NCI-H1105 (cell line): ENCODE measurements at places on chromosomes 12 and 14.

DNA sequence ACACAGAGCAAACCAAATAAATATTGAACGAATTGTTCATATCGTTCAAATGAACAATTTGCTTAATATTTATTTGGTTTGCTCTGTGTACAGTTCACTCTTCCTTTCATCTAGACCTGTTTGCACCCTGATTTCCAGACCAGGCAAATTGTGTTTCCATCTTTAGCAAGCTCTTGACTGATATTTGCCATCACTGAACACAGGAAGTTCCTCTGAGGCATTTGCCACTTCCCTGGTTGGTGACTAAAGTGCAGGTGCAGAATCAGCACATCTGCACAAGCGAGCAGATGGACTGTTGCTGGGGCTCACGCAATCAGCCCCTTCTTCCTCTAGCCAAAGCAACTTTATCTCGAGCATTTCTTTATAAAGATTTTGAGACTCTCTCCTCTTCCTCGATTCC lies 112.9 kb downstream of the DAAM1 start:
- no peak for DNase-seq

DNA sequence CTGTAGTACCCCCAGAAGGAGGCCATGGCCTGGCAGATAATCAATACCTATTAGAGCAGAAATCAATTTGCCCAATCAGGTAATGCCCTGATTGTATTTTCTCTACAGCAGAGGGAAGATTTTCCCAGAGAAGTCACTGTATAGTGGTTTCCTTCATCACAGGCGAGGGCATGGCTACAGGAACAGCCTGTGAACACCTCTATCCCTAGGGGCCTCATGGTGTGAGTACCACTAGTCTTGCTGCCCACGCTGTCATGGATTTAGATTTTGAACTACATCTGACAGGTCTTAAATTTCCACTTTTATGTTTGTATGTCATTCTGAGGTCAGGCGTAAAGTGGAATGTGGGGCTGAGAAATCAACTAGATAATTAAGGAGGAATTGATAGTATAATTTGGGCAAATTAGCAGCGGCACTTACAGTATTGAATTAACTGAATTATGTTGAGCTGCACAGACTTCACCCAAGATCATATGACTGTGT lies 42.4 kb upstream of the STXBP6 start:
- no peak for DNase-seq

- DNase-seq, result no peak
Measured at GRCh38 chr14:95045106-95045701, 112.1 kb downstream of the DICER1 start.

DNA sequence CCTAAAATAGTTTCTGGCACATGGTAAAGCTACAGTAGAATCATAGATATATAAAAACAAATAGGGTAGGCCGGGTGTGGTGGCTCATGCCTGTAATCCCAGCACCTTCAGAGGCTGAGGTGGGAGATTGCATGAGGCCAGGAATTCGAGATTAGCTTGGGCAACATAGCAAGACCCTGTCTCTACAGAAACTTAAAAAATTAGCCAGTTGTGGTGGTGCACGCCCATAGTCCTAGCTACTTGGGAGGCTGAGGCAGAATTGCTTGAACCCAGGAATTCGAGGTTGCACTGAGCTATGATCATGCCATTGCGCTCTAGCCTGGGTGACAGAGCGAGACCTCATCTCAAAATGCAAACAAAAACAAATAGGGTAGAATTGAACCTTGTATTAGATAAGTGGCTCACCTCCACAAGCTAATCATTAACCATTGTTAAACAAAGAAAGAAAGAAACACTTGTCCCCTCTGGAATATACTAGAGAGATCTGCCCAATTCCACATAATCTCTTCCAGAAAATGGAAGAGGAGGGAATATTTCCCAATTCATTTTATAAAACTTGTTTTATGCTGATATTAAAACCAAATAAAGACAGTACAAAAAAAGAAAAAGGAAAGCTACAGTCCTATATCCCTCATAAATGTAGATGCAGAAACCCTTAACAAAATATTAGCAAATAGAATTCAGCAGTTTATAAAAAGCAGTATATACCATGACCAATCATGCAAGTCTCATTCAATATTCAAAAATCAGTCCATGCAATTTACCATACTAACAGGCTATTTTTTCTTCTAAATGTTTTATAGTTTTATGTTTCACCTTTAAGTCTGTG lies 22.7 kb upstream of the DHRS2 start:
- no peak for DNase-seq

DNA sequence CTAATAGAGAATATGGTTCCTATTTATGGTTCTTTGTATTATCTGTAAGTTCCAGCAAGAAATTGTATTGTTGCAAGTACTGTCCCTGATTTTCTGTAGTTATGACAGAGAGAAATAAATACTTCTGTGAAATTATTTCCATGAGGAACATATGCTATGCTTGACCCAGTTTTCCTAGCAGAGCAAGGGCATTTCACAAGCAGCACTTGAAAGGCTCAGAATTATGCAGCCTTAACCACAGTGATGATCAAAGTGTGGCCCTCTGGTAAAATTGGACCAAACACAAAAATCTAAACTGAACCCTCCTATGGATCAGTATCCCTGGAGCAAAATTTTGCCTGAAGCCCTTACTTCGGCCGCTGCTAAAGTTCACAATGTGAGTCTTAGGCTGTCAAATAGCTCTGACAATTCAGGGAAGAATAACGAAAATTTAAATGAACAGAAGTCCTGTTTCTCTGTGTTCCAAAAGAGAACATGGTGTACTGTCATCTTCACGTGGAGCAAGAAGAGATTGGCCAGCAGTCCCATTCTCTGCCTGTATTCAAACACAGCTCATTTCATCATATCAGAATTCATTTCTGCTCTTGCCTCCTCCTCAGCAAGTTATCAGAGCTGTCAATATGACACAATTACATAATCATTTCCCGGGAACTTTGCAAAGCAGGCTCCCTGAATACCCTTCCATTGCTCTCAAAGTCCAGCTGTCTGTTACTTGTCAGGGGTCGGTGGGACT lies 471.9 kb downstream of the RPS29 start:
- no peak for DNase-seq

DNA sequence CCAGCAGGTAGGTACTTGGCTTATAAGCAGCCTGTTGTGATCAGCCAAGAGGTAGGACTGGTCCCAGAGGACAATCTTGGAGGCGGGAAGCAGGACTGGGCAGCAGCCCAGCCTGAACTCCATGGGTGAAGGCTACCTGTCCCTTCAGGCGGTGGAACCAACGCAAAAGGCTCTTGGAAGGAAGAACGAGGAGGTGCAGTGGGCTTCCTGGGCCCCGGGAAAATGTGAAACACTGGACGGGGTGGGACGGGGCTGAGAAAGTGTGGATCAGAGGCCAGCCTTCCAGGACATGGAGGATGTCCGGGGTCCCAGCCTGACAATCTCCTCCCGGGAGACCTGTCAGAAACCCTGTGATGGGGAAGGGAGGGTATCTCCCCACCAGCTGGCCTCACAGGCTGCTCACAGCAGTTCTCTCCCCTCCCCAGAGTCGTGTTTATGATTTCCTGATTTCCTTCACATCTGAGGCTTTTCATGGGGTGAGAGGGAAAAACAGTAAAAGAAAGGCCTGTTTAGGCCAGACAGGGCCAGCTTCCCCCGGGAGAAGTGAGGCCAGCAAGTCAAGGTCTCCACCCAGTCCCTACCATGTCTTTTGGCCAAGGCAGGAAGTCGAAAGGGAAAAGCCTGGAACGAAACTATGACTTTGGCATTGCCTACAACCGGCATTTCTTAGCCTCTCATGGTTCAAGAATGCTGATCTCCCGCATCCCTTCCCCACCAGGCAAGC lies 11.3 kb downstream of the CMKLR1 start:
- DNase-seq, result no peak

DNA sequence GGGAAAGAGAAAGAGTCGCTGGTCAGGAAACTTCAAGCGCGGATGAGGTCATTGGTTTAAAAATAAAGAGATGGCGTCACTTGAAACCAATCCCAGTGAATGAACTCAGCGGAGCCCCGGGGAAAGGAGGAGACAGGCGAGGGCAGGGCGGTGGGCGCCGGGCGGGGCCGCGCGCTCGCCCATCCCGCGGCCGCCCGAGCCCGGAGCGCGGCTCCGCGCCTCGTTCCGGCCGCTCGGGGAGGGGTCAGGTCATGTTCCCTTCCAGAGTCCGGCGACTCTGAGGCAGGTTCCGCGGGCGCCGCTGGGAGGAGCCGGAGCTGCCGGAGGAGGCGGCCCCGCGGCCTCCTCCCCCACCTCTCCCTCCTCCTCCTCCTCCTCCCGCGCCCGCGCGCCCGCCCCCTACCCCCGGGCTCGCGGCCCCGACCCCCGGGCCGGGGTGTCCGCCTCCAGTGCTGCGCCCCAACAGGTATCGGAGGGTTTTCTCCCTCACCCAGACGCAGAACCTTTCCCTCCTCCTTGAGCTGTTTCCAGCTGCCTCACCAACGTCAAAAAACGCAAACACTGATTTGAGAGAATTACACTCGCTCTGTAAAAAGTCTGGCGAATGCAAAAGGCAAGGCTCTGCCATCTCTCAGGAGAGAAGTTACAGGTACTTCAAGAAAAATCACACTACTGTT lies at the start of gene DUSP16:
Gene DUSP16, minus strand, starts transcription at position 279 of the 677 bp plus-strand sequence. CDS start 41,765 bp downstream, outside the sequence.
- DNase-seq, result peak; percentile 93

DNA sequence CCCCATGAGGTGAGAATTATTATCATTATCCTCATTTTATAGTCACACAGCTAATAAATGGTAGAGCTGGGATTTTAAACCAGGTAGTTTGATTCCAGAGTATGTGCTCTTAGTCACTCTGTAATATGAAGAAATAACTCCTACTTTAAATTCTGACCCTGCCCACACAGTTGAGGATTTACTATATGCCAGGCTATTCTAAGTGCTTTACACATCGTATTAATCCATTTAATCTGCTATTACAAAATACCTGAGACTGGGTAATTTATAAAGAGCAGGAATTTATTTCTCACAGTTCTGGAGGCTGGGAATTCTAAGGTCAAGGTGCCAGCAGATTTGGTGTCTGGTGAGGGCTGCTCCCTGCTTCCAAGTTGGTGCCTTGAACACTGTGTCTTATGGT lies 19.6 kb upstream of the WIF1 start:
- DNase-seq, result no peak

GRCh38 chr14:95330591-95331370 lies 11.1 kb upstream of the CLMN start:
- DNase-seq, result no peak

DNA sequence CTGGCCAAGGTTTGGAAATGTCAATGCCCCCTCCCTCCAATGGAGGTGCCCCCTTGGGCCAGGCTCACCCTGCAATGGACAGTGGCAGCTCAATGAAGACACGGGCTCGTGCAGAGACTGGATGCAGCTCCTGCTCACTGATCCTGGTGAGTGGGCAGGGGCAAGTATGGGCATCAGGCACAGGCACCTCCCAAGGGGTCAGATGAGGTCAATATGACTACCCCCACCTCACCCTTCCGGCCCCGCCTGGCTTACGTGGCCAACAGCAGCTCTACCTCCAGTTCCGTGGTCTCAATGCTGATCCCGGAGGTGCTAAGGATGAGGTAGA lies 13.6 kb downstream of the ITGA7 start:
- no peak for DNase-seq

GRCh38 chr12:119314290-119314689 lies 20.2 kb upstream of the CCDC60 start:
- DNase-seq, result no peak

DNA sequence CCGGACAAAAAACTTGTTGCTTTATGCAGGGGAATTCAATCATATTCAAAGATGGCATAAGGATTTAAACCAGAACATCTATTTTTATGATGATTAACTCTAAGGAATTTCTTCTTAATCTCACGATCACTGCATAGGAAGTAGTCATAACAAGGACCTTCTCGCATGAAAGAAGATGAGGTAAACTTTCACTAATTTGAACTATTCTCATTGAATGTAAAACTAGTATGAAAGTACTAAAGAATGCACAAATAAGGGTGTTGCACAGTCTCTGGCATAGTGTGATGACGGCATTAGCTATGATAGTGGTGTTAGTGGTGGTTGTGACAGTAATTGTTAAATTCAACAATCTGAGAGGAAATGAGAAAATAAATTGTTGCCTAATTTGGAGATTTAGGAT lies 280.0 kb downstream of the SLC6A15 start:
- no peak for DNase-seq

- DNase-seq, result no peak
Measured at GRCh38 chr12:27688671-27689070, 7.6 kb upstream of the REP15 start.

DNA sequence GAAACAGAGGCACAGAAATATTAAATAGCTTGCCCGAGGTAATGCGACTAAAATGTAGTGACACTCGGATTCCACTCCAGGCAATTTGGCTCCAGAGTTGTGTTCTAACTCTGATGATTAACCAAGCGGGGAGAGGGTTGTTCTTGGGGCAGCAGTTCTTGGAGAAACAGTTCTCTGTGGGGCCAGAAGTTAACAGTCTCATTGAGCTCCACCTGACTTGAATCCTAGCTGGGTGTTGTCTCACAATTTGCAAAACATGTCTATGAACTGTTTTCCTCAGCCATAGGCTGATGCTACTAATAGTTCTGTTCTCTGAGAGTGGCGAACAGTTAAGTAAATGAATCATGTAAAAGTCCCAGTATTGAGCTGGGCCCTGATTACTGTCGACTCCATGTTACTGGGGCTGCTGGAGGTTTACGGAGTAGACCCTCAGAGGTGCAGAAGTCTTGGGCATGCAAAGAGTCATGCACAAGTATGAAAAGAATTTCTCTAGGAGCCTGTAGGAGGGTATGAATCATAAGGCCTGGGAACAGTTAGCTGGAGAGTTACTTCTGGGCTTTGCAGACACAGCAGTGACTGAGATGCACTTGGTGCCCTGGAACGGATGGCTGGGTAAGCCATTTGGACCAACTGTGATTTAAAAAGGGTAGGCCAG lies 15.4 kb upstream of the NIN start:
- DNase-seq, result no peak

DNA sequence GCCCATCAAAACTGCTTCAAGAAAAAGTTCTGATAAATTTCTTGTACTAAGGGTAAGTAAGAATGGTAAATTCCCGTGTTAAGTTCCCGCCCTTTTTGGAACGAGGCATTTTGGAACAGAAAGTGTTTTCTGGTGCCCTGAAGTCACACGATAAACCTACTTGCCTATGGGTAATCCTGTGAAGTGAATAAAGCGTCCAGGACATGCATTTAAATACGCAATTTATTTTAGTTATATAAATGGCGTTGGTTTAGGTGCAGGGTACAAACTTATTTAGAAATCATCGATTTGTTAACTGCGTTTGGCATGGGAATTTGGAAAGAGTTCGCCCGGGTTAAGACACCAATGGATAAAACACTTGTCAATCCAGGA lies 715 bp upstream of the RAP1B start:
- DNase-seq, result no peak

DNA sequence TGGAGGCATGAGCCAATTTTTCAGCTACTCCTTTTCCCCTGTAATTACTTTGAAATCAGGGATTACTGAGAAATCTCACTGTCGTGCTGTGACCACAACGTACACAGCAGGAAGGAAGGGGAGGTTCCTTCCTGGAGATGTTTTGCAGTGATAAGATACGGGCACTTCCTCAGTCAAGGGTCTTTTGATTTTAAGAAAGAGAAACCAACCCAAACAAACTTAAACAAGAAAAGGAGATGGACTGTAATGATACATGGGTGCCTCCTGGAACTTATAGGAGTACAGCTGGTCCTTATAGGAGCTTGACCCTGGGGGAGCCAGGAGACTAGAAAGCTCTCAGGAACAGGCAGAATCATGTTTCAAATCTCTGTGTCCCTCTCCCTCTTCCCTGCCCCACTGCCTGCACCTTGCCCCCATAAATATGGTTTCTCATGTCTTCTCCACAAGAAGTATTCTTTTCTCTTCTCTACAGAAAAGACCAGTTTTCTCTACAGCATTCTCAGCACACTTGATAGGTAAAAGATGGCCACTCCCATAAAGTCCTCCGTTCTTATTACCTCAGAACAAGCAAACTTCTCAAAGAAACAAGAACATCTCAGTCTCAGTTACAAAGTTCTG lies 281.1 kb upstream of the AMIGO2 start:
- no peak for DNase-seq
